ENCODE measurements at places on chromosomes 12 and 14. TPM values are rescaled to one million over a fixed set of nuclear protein-coding genes. Genes with fewer than 3 reads are reported as not detected.

DNA sequence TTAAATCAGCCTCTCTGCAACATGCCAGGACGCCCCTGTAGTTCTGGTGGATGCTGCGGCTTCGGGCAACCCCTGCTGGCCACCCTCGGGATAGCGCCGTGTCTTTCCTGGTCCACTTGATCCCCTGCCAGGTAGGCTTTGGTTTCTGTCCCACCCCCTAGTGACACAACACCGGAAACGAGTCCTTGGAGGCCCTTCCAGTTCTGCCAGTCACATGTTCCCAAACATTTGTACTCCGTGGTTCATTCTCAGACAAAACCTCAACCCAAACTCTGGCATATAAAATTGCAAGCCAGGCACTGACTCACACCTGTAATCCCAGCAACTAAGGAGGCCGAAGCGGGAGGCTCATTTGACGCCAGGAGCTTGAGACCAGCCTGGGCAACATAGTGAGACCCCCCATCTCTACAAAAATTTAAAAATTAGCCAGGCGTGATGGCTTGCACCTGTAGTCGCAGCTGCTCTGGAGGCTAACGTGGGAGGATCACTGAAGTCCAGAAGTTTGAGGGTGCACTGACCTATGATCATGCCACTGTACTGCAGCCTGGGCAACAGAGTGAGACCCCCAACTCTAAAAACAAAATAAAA, 37.0 kb downstream of the RASAL1 start:
- DNase-seq, result peak; percentile 70

- DNase-seq, result no peak
Observed at GRCh38 chr12:104452087-104452486, 4.7 kb upstream of the CHST11 start.

The ATL1 gene
- 6.9 TPM for total RNA-seq

DNA sequence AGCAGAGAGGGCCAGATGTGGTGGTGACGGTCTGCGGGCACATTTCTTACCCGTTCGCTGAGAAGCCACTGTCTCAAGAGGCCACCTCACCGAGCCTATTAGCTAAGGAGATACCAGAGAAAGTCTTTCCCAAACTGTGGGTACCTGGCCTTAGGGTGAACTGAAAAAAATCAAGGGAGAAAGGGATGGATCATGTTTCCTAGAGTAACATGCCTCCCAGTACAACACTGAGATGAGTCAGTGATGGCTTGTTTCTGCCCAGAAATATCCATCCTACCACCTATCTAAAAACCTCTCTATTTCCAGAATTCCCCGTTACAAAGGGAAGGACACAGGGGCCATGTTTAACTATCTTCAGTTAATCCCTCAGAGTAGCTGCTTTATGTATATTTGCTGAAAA, 83.7 kb downstream of the LMNTD1 start:
- no peak for DNase-seq

- no peak for DNase-seq
Observed at GRCh38 chr14:99272899-99273765, 1.1 kb upstream of the BCL11B start.

DNA sequence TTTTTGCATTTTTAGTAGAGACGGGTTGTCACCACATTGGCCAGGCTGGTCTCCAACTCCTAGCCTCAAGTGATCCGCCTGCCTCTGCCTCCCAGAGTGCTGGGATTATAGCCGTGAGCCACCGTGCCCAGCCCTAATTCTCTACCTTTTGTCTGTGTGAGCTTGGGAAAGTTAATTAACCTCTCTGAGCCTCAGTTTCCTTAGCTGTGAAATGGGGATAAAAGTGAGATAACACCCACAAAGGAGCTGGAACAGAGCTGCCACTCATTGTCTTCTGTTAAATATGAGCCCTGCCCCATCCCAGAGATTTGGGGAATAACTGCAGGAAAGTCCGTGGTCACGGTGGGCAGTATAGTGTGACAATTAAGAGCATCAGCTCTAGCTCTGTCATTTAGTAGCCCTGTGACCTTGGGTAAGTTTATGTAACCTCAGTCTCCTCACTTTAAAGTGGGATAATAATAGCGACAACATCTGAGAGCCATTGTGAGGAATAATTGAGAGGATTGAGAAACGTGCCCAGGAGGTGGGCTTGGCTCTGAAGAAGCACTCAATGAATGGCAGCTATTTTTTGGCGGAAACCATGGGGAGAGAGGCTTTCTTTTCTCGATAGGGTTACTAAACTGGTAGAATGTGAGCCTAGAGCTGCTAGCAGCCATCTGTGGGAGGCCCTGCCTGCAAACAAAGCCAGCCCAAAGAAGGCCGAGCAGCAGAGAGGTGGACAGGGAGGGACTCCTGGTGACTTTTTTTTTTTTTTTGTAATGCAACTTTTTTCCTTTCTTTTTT, 60.8 kb upstream of the MED13L start:
- DNase-seq, result no peak

DNA sequence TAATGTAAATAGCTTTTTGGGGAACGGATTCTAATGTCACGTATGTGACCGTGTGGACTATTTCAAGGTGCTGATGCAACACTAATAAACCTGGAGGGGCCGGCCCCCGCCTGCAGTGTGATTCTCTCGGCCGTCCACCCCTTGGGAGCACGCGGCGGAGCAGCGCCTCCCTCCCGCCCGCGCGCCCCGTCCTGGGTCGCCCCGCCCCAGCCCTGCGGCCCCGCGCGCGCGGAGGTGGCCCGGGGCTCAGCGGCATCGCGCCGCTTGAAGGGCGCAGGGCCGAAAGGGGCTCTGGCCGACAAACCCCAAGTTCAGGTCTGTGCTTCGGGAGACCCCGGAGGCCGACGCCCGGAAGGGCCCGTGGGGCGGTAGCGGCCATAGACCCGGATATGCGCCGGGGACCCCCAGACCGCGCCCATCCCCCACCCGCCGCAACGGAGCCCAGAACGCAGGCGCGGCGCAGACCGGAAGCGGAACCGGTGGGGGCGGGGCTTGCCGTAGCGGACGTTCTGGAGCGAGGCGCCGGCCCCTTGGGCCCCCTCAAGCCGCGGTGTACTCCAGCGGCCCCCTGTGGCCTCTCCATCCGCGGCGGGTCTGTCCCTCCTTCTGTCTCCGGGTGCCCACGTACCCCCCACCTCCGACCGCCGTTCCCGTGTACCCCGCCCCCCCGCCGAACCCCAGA, at the start of gene TEX22:
Gene TEX22 (plus strand): TSS at position 495 of the 682 bp plus-strand sequence. CDS start 803 bp downstream, outside the sequence.
- peak; percentile 75 for DNase-seq

DNA sequence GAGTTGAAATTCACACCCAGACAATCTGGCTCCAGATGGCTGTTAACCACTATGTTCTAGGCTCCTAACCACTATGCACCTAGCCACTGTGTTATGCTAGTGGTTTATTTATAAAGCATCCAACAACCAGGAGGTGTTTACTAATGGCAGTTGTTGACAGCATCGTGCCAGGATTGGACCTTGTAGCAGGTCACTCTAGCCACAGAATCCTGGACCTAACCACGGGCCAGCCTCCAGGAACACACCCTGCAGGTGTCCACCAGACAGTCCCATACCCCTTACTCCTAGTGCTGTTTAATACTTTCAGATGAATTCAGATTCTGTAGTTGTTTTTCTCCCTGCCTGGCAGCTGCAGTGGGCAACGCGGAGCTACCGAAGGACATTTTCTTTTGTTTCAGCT, 109.4 kb upstream of the MYL2 start:
- DNase-seq, result no peak

Measured in fibroblast of villous mesenchyme (primary cell).